ENCODE measurements at places on chromosomes 6 and 20.

DNA sequence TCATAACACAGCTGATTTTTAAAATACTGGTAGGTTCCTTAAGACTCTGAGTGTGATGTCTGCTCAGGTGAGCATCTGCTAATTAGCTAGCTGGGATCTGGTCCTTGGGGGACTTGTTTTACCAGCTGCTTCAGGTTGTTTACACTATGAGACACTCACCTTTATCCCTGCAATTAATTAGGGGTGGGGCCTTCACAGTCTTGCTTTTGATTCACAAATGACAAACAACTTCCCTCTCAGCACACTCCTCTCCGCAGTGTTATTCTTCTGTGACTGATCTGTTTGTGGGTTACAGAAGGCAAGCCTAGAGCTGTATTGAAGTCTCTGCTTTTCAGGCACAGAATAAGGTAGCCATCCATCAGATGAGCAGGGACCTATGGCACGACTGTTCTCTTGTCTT is 62.0 kb upstream of the CD83 start:
- DNase-seq: no peak

DNA sequence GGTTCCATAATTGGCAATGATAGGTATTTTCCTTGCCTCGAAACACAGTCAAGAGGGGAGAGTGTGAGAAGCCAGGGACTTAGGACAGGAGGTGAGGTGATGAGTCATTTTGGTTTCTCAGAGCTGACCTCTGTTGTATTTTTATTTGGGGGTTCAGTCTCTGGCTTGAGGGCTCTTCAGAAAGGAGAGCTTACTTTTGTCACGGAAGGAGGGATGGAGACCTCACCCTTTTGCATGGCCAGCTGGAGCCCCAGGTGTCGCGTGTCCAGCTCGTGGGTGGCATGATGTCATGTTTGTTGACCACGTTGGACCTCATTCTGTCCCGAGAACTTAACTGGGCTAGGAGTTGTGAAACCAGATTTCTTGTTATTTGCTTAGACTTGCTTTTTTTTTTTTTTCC is 293.9 kb downstream of the QKI start:
- no peak for DNase-seq

- DNase-seq: no peak
Measured at GRCh38 chr20:50501972-50502745, 8.0 kb upstream of the PTPN1 start.

DNA sequence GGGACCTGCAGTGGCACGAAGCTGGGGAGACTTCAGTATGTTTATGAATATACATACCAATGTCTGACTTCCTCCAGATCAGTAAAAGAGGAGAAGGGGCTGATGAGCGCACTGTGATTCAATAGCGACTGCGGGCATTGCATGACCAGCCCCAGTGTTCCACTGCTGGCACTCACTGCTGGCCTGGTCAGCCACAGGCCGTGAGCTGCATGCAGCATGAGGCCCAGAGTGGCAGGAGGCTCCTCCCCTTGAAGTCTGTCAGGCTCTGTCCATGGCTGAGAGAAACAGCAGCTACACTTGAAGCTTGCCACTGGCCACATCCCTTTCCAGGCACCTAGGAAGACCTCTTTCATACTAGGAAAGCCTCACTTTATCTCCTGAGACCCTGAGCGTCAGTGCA is 265.9 kb upstream of the CDYL start:
- DNase-seq: no peak

DNA sequence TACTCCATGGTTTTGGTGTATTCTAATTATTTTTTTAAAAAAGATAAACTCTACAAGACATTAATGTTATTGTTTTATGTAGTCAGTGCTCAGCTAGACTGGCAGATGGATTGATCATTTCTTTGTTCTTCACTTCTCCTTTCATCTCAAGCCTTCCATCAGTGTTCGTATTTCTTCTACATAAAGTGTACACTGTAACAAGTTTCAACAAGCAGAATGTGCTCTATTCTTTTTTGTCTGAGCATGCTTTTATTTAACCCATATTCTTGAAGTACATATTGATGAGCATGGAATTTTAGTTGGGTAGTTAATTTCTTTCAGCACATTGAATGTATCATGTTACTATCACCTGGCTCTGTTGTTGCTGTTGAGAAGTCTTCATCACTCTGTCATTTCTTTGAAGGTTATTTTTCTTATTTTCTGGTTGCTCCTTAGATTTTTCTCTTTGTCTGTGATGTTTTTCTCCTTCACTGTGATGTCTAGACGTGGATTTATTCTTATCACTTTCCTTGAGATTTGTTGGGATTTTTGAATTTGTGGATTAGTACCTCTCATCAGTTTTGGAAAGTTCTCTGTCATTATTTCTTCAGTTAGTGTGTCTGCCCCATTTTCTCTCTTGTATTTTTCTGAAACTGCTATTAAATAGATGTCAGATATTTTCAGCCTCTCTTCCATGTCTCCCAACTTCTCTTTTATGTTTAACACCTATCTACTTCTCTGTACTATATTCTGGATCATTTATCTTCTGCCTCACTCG is 48.5 kb downstream of the TGM2 start:
- no peak for DNase-seq

- no peak for DNase-seq
Measured at GRCh38 chr6:130879826-130880225, 52.6 kb downstream of the SMLR1 start.

GRCh38 chr6:3900744-3901336 is 51.7 kb downstream of the FAM50B start:
- DNase-seq: no peak

DNA sequence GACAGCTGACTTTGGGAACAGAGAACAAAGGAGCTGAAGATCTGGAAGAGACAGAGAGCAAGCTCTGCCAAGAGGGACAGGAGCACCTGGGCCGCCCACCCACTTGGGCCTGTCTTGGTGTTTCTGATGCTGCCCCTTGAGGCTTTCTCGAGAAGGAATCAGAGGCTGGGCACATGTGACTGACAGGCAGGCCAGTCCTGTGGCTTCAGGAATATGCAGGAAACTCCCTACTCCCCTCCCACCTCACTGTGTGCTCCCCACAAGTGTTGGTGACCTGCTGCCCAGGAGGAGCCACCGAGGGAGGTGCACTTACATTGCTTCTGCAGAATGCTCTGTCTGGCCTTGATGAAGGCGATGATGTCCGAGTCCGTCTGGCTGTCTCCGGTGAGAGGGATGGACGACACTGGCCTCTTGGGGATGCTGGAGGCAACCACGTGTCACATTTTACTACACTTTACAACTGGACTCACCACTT is 20.9 kb upstream of the KCNK16 start:
- DNase-seq: no peak

DNA sequence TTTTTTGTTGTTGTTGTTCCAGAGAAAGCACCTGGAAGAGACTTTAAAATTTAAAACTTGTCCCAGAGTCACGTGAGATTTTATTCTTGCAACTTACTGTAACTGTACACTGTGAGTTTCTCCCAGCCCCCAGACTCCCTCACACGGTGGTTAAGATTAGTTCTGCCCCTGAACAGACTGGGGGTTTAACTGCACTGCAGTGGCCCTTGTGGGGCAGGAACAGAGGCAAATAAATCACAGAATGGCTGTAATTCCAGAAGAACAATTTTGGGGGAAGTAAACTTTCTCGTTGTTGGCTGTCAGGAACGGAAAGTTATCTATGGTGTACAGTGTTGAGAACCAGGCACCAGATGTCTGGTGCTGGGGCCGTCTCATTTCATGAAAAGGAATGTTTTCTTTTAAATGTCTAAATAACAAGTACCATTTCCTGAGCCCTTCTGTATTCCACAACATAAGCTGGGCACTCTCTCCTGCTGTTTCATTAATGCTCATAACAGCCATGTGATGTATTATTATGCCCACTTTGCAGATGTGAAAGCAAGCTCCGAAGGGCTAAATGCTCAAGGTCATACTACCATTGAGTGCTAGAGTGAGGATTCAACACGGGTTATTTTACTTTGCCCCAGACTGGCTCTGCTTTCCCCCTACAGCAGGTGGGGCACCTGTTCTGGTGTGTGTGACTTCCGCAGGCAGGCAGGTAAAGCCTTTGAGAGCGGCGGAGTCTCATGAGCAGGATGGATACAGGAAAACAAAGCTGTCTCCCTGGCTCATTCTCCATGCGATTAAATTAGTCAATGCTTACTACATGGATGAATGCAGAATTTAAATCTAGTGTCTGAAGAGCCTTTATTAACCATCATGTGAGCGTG is 30.5 kb downstream of the CNKSR3 start:
- no peak for DNase-seq

- no peak for DNase-seq
Measured at GRCh38 chr6:91482498-91482897, 895.6 kb upstream of the MAP3K7 start.

DNA sequence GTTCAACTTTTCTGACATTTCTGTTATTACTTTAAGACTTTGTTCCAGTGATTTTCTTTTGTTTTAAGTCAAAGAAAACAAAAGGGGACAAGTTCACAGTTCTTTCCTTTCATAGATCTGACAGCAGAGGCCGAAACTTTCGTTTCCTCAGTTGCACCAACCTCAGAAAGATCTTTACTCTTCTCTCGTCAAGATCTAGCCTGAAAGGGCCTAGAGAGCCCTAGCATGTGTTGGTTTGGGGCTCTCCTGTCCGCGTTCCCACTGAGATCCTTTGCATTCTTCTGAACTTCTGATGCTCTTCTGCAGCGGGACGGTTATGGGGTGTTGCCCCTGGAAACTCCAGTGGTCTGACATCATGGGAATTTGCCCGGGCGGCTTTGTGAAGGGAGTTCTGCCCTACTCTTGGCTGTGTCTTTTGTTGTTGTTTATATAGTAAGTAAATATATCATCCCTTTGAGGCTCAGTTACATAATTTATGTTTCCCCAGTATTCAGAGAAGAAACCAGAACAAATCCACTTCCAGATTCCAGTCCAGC is 129.1 kb downstream of the SASH1 start:
- no peak for DNase-seq

DNA sequence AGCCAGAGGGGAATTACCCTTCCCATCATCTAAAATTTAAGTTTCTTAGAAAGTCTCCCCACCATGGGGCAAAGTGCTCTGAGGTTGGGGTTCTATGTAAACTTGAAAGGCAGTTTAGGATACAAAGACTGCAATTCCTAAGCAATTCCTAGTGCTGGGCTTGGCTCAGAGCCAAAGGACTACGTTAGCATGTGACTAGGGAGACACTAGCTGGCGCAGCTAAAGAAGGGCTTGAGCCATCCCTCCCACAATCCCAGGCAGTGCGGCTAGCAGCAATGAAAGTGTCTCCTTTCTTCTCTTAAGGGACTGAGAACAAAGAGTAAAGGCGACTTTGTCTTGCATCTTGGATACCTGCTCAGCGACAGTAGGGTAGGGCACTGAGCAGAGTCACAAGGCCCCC is 306.6 kb upstream of the FKBP1C start:
- DNase-seq: no peak

- no peak for DNase-seq
Measured at GRCh38 chr20:10629946-10630650, 43.7 kb downstream of the JAG1 start.

DNA sequence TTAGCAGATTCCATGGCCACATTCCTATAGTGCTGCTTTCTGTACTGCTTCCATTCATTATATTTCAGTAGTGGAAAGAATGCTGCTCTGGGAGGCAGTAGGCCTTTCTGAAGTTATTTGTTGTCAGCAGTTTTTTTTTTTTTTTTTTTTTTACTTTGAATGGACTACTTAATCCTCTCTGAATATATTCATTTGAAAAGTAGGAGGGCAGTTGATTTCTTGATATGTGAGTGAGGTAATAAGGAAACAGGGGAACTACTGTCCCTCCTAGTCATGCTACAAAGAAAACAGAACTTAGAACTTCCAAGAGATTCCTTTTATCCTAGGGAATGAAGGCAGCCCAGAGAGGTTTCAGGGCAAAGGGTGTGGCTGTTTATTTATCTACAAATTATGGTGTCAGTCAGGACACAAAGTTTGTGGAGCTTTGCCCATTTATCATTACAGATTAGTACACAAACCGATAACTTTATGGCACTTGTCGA is 155.9 kb downstream of the JARID2 start:
- DNase-seq: no peak

GRCh38 chr6:24851086-24851485 is 52.4 kb upstream of the ARMH2 start:
- DNase-seq: no peak

- no peak for DNase-seq
Measured at GRCh38 chr6:166075186-166075585, 92.5 kb downstream of the TBXT start.

DNA sequence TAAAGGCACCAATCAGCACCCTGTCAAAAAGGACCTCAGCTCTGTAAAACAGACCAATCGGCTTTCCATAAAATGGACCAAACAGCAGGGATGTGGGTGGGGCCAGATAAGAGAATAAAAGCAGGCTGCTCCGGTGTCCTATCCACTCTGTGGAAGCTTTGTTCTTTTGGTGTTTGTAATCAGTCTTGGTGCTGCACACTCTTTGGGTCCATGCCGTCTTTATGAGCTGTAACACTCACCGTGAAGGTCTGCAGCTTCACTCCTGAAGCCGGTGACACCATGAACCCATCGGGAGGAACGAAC is 7.3 kb upstream of the PXDC1 start:
- DNase-seq: no peak

GRCh38 chr6:133645966-133646740 is 242.8 kb upstream of the TCF21 start:
- DNase-seq: no peak

DNA sequence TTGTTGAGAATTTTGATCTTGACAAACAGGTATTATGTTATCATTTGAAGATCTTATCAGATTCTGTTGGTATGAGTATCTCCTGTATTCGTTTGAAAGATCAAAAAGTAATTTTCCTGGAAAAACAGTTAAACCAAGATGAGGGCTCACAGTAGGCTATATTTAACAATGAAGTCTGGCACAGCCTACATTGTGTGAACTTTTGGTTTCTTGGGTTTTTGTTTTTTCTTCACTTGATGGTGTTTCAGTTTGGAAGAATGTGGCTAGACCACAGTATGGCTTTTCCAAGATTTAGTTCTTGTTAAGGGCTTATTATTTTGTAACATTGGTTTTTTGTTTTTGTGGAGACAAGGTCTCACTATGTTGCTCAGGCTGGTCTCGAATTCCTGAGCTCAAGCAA is 306.4 kb downstream of the CDKAL1 start:
- no peak for DNase-seq

GRCh38 chr20:4431446-4431845 is 290.3 kb upstream of the PRND start:
- DNase-seq: no peak

DNA sequence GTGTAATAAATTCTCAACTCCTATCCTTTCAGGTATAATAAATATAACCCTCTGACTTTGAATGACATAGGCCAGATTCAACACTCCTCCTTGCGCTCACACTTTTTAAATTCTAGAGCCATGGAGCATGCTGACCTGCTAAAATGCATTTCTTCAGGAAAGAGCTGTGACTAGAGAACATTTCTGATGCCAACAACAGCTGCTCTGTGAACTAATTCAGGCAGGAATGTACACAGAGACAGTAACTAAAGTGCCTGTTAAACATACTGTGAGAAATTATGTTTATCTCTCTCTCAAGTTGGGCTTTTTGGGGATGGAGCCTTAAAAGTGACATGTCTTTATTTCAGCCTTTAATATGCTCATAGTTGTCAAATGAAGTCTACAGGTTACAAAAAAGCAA is 8.3 kb downstream of the NHSL1 start:
- no peak for DNase-seq

- no peak for DNase-seq
Measured at GRCh38 chr20:52348434-52348833, 156.9 kb upstream of the ZFP64 start.

GRCh38 chr6:1856381-1856780 is 246.7 kb downstream of the FOXC1 start:
- no peak for DNase-seq

GRCh38 chr20:36778831-36779655 is 5.5 kb upstream of the DSN1 start:
- no peak for DNase-seq

Data from stimulated activated CD4-positive, alpha-beta T cell treated with anti-CD3 and anti-CD28 coated beads, Interleukin-1b, Interleukin-23, amount 100 ng/mL, for 1 hour (primary cell).